ENCODE measurements at places on chromosomes 12 and 14.

DNA sequence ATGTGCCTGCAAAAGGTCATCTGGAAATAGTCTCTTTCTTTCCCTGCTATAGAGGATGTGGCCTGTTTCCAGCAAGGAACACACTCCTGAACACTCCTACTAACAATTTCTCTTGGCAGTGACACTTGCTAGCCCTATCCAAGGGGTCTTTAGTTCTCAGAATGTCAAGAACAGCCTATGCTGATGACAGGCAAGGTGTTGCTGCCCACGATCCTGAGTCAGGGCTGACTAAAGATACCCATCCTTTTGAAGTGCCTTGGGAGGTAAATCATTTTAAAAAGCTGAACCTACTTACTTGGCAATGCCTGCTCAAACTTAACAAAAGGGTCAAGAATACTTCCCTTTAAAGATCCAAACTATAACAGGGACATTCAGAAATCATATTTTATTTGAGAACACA lies 1146.4 kb downstream of the VRK1 start:
- DNase-seq = no peak

DNA sequence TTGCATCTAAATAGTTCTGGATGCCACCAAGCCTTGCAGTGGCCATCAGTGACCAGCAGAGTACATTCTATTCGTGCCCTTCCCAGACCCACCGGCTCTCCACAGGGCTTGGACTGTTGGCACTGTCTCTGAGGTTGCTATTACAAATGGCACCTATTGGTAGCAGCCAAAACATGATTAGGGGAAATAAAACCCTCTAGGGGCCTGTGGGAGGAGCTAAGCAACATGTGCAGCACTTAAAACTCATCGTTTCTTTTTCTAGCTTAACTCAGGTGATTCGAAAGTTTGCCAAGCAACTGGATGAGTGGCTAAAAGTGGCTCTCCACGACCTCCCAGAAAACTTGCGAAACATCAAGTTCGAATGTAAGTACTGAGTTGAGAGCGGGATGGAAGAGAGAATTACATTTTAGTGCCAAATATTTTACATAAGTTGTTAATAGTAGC lies 65.4 kb upstream of the RIC8B start:
- no peak for DNase-seq

DNA sequence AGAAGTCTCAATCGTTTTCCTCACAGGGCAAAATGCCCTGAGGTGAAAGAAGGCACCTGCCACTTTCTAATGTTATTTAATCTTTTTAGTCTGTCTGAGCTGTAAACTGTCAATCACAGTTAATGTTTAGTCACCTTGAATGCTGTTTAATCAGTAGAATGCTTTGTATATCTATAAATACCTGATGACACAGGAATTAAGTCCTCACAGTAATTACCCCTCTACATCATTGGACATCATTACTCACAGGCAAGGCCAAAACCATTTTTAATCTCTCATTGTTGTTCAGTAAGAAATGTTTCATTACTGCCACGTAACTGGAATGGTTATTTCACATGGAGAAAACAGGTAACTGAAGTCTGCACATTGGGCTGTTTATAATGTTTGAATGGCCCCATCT lies 178.8 kb downstream of the EXOC5 start:
- no peak for DNase-seq

DNA sequence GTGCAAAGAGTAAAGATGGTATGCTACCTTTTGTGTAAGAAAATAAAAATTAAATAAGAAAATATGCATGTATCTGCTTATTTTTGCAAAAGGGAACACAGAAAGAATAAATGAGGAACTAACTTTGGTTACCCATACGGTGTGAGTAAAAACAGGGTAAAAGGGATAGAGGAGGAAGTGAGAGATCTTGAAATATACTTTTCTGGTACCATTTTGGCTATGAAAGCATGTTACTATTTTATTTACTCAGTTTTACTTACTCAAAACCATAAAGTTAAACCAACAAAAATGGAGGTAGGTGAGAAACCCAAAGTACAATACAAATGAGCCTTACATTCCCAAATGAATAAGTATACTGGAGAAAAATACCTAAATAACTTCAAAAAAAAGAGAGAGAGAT lies 122.0 kb upstream of the EGLN3 start:
- no peak for DNase-seq

DNA sequence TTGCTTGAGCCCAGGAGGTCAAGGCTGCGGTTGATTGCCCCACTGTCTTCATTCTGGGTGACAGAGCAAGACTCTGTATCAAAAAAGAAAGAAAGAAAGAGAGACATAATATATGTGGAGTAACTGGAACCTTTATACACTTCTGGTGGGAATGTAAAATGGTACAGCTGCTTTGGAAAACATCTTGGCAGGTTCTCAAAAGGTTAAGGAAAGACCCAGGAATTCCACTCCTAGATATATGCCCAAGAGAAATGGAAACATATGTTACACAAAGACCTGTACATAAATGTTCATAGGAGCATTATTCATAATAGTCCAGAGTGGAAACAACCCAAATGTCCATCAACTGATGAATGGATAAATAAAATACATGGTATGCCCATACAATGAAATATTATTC lies 7.2 kb downstream of the RBMS2 start:
- no peak for DNase-seq

- DNase-seq = no peak
Measured at GRCh38 chr12:122858591-122859302, 23.5 kb downstream of the HIP1R start.

- DNase-seq = no peak
Measured at GRCh38 chr12:59010118-59010517, 89.8 kb upstream of the LRIG3 start.
